Nasal cavity respiratory epithelium epithelial cell of viscerocranial mucosa (primary cell): ENCODE measurements at places on chromosomes 6 and 20. TPM values are rescaled to one million over a fixed set of nuclear protein-coding genes. Genes with fewer than 3 reads are reported as not detected.

The SIRPD gene
- total RNA-seq, result not detected in 2 replicates

The LY86 gene
- not detected in 2 replicates for total RNA-seq

The GABRR1 gene
- total RNA-seq, result not detected in 2 replicates

The CLPSL1 gene
- not detected in 2 replicates for total RNA-seq

The ABHD16B gene
- total RNA-seq, result not detected in 2 replicates

The CST7 gene
- not detected in 2 replicates for total RNA-seq

The RNGTT gene
- 23.9 and 24.6 TPM in 2 replicates for total RNA-seq

The LINC00237 gene
- not detected in 2 replicates for total RNA-seq

The RCAN2 gene
- total RNA-seq, result under 0.01 TPM in 1 of 2 replicates, not detected in the other

The CPNE5 gene
- under 0.01 TPM in 1 of 2 replicates, not detected in the other for total RNA-seq
